ENCODE measurements at places on chromosomes 4 and X. TPM values are rescaled to one million over a fixed set of nuclear protein-coding genes. Genes with fewer than 3 reads are reported as not detected.

Gene PDE5A
- total RNA-seq: 5.0 TPM

Gene GPR119
- not detected for total RNA-seq

Gene NHS
- total RNA-seq: 5.7 TPM

Gene PHKA1
- 15.3 TPM for total RNA-seq

Gene CSN1S1
- total RNA-seq: not detected

Gene EREG
- 498 TPM for total RNA-seq

Gene STAG2
- 66.3 TPM for total RNA-seq

DNA sequence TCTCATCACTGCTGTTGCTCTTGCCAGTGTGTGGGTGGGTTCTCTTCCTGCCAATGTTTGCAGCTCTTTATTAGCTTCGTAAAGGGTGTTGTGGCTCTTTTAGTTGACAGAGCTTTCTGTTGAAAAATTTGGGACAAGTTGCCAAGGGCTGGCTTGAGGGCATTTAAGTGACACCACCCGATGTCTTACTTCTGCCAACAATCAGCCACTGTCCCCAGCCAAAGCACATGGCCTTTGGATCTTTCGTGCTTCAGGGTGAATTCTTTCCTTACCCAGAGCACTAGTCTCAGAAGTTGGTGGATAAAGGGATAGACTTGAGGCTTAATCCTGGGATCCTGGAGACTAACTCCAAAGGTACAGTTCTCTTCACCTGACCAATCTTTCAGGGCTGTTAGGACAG lies 113.6 kb downstream of the SOX3 start:
- no peaks in the 10 kb centered on the region for H3K4me1 ChIP-seq
- H3K27me3 ChIP-seq: no peaks in the 10 kb centered on the region
- no peaks in the 10 kb centered on the region for H3K36me3 ChIP-seq
- no peak overlapping the region for H3K27ac ChIP-seq

DNA sequence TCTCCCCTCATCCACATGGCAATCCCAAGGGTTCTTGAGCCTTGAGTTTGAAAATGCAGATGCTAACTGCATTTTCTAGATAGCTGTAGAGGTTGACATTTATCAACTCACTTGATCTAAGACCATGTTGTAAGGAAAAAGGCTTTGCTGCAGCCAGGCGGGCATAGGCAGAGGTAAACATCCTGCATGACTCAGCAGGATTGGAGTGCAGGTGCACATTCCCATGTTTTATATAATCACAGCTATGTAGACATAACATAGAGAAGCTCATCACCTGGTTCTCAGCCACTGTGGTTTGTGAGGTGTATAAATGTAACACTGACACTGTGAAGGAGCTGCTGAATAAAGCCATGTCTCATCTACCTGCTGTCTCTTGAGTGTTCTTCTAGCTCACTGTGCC lies 62.3 kb upstream of the PDE5A start:
- DNase-seq: peak; percentile 4
- H3K27ac ChIP-seq: no peak overlapping the region
- no peaks in the 10 kb centered on the region for H3K36me3 ChIP-seq
- no peak overlapping the region for H3K4me3 ChIP-seq
- no peaks in the 10 kb centered on the region for H3K4me1 ChIP-seq
- no peaks in the 10 kb centered on the region for H3K27me3 ChIP-seq

DNA sequence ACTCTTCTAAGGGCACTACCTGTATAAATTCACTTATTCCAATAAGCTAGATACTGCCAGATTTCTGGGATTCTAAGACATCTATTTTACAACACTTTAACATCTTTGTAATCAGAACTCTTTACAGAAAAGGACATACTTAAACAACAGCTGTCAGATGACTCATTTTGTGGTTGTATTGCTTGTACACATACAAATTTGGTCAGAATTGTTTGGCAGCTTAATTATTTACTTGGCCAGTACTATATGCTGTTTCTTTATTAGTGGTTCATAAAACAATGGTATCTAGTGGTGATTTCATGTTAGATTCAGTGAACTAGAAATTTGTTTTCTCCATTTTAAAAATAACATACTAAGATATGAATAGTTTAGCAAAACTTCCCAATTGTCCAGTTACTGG lies 27.2 kb downstream of the PALLD start:
- no peak for DNase-seq
- H3K4me1 ChIP-seq: peaks cover 45% of the 10 kb centered on the region
- H3K27me3 ChIP-seq: no peaks in the 10 kb centered on the region
- peaks cover 52% of the 10 kb centered on the region for H3K36me3 ChIP-seq
- H3K27ac ChIP-seq: peak overlapping the region; percentile 57

GRCh38 chr4:22047793-22048192 lies 99.2 kb upstream of the KCNIP4 start:
- no peaks in the 10 kb centered on the region for H3K4me1 ChIP-seq
- H3K27ac ChIP-seq: no peak overlapping the region
- DNase-seq: no peak

- H3K27ac ChIP-seq: no peak overlapping the region
- peaks cover 3% of the 10 kb centered on the region for H3K4me1 ChIP-seq
- H3K27me3 ChIP-seq: no peaks in the 10 kb centered on the region
- no peaks in the 10 kb centered on the region for H3K36me3 ChIP-seq
Observed at GRCh38 chr4:169015186-169015623, 5.2 kb upstream of the CBR4 start.

- H3K36me3 ChIP-seq: no peaks in the 10 kb centered on the region
- no peak for DNase-seq
- H3K4me1 ChIP-seq: no peaks in the 10 kb centered on the region
- H3K27me3 ChIP-seq: no peaks in the 10 kb centered on the region
- H3K4me3 ChIP-seq: no peak overlapping the region
Observed at GRCh38 chr4:73718375-73719373, 21.7 kb upstream of the CXCL8 start.

DNA sequence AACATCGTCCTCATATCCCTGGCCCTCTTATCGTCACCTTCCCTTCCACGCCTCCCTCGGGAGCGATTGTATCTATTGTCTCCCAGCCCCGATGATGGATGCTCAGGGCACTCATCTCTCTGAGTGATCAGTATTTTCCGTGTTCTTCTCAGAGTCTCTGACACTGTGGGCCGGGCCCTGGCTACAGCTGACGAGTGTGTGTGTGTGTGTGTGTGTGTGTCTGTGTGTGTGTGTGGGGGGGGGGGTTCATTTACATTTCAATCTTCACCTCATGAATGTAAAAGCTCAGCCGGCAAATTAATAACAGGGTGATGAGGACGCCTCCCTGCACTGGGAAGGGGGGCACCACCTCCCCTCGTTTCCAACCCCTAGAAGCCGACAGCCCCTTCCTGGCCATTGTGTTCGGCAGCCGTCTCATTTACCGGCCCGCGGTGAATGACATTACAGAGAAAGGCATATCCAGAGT lies 159.5 kb downstream of the SHOX start:
- H3K27me3 ChIP-seq: no peaks in the 10 kb centered on the region
- H3K4me3 ChIP-seq: no peak overlapping the region
- no peak for DNase-seq
- no peak overlapping the region for H3K27ac ChIP-seq
- no peaks in the 10 kb centered on the region for H3K4me1 ChIP-seq
- no peaks in the 10 kb centered on the region for H3K36me3 ChIP-seq

DNA sequence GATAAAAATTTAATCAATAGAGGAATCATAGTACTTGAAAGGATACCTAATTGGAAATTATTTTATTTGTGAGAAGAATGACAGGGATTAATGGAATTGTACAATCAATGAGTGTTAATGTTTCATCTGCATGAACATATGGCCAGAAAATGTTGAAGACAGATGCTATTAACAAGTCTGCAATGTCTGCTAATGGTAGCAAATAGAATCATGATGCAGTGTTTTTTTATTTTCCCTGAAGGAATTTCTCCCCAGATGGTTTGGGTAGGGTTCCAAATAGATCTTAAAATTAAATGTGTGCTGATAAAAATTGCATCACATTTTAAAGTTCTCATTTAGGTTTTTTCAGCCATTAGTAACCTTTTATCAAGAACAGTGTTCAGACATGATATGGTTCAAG lies 291.3 kb upstream of the TRAM1L1 start:
- no peak overlapping the region for H3K27ac ChIP-seq
- no peak for DNase-seq
- H3K27me3 ChIP-seq: no peaks in the 10 kb centered on the region
- no peaks in the 10 kb centered on the region for H3K4me1 ChIP-seq

DNA sequence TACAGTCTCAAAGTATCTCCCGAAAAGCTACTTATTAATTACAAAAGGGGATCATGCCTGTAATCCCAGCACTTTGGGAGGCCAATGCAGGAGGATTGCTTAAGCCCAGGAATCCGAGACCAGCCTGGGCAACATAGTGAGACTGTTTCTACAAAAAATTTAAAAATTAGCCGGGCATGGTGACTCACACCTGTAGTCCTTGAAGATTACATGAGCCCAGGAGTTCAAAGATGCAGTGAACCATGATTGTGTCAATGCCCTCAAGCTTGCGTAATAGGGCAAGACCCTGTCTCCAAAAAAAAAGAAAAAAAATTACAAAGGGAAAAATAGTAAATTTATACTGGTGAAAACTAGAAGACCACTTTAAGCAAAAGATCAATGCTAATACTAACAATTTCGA lies 3.3 kb upstream of the PORCN start:
- no peak for DNase-seq
- no peak overlapping the region for H3K4me3 ChIP-seq
- H3K36me3 ChIP-seq: no peaks in the 10 kb centered on the region
- no peak overlapping the region for H3K27ac ChIP-seq
- peaks cover 18% of the 10 kb centered on the region for H3K4me1 ChIP-seq

DNA sequence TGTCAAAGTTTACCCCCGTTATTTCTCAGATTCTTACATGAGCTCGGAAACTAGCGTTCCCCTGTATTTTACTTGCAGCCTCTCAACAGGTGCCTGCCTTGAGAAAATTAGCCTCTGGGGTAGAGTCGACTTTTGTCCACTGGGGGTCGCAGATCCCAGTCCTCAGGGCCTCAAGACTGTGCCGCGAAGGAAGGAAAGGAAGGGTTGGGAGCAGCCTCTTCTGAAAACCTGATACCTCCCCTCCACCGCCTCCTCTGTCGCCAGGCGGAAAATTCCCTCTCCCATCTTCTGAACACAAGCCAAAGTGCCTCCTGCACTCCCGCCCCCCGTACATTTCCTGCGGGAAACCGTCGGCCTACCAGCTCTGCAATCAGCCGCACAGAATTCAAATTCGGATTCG lies 44.4 kb upstream of the TMSB15B start:
- H3K27me3 ChIP-seq: no peaks in the 10 kb centered on the region
- H3K27ac ChIP-seq: no peak overlapping the region
- peak; percentile 50 for DNase-seq

DNA sequence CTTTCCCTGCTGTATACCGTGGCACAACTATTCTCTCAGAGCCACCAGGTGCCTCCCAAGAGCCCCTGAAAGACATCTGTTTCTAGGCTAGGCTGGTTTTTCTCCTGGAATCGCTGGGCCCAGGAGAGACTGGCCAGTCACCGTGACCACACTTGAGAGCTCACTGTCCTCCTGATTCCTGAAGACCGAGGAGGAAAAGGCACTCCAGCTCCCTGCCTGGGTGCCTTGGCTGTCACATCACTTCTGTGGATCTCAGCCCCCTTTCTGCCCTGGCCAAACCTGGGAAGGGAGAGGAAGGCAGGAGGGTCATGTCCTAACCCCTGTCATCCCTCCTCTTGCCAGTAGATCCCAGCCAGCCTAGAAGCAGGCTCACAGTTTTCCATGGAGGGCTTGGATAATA lies 54.7 kb upstream of the LAS1L start:
- DNase-seq: no peak
- H3K4me1 ChIP-seq: no peaks in the 10 kb centered on the region
- H3K27me3 ChIP-seq: no peaks in the 10 kb centered on the region
- H3K27ac ChIP-seq: no peak overlapping the region

- H3K4me1 ChIP-seq: no peaks in the 10 kb centered on the region
- H3K27ac ChIP-seq: no peak overlapping the region
- no peak overlapping the region for H3K4me3 ChIP-seq
- DNase-seq: no peak
- H3K27me3 ChIP-seq: no peaks in the 10 kb centered on the region
Observed at GRCh38 chrX:71955530-71956120, 45.0 kb downstream of the NHSL2 start.

DNA sequence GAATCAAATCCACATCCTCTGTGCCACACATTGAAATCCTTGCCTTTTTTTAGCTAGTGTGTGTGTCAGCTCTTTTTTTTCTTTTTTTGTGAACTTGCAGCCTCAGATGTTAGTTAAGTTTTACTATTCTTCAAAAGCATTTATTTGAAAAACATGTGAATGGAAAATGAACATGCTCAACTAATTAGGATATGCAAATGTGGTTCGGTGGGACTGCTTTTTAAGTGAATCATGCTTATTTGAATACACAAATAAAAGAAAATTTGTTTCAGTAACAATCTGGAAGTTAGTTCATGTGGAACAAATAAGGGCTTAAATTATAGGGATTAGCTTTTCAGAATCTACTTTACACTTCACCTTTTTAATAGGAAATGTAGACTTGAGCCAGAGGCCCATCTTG lies 751.5 kb upstream of the FAM241A start:
- H3K36me3 ChIP-seq: no peaks in the 10 kb centered on the region
- no peaks in the 10 kb centered on the region for H3K27me3 ChIP-seq
- H3K4me1 ChIP-seq: no peaks in the 10 kb centered on the region
- no peak overlapping the region for H3K4me3 ChIP-seq
- H3K27ac ChIP-seq: no peak overlapping the region

DNA sequence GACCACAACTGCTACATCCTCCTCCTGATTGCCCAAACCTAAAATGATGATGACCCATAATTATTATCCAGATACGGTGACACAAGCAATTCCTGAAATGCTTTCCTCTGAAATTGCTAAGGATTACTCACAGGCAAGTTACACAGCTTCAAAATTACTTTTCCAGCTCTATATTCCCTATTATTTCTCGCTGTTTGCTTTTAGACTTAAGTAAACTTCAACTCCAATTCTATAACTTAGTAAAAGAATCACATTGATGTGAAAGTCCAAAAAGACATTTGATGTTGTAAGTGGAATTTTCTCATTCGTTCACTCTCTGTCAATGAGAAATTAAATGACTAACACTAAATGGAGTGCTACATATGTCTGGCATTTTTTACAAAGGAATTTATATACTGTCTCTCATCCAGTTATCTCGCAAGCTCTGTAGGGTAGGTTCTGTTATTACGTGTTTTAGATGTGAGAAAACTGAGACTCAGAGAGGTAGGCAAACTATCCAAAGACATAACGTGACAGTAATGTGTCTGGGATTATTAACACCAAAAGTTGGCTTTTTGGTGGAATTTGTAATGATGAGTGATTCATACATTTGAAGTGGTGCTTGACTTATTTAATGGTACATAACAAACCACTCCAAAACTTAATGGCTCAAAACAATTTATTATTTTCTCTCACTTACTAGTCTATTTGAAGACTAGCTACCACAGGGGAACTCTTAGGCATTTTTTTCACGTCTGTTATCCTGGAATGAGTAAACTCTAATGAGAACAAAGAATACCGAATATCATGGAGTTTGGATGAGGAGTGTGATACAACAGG lies 31.5 kb downstream of the PALLD start:
- peaks cover 72% of the 10 kb centered on the region for H3K4me1 ChIP-seq
- DNase-seq: no peak
- H3K4me3 ChIP-seq: no peak overlapping the region

DNA sequence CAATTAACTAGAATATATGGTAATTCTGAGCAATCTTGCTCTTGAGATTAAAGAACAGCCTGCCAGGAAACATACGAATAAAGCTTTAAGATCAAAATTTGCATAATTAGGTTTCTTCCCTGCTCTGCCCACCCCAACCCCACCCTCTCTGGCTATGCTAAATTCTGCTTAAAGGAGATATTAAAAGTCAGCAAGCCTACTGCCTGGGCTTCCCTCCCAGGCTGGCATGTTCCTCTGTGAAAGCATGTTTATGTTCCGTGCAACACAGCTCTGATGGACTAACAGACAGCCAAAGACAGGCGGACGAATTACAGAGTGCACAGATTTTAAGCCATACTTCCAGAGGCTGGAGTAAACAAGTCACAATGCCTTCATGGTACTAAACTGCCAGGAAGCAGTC lies 28.4 kb downstream of the CD99L2 start:
- no peaks in the 10 kb centered on the region for H3K27me3 ChIP-seq
- DNase-seq: no peak
- H3K27ac ChIP-seq: no peak overlapping the region
- 0 out of 2 replicates have a peak, but pooled peaks cover 5% of the 10 kb centered on the region for H3K4me1 ChIP-seq
- no peaks in the 10 kb centered on the region for H3K36me3 ChIP-seq
- H3K4me3 ChIP-seq: no peak overlapping the region

Data from HCT116 (cell line).